T follicular helper cell (primary cell): ENCODE measurements at places on chromosomes 6 and 20.

GRCh38 chr6:155130161-155130853, 133.5 kb upstream of the CLDN20 start:
- DNase-seq = no peak

DNA sequence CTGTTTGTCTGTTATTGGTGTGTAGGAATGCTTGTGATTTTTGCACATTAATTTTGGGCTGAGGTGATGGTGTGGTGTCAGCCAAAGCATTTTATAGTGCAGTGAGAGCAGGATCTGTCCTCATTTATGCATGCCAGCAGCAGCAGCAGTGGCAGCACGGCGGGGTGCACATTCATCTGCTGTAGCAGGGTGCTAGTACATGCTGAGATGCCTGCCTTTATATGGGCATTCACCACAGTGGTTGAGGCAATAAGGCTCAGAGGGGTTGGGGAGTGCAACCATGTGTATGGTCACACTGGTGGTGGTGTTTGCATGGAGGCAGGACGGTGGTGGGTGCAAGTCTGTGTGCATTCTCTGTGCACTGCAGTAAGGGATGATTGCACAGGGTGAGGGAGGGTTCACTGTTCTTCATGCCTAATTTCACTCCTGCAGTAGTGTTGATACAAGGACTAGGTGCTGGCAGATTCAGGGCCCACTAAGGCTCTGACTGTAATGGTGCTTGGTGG, 129.3 kb upstream of the SYNCRIP start:
- no peak for DNase-seq

GRCh38 chr20:44837946-44838345, 27.6 kb upstream of the RIMS4 start:
- no peak for DNase-seq

DNA sequence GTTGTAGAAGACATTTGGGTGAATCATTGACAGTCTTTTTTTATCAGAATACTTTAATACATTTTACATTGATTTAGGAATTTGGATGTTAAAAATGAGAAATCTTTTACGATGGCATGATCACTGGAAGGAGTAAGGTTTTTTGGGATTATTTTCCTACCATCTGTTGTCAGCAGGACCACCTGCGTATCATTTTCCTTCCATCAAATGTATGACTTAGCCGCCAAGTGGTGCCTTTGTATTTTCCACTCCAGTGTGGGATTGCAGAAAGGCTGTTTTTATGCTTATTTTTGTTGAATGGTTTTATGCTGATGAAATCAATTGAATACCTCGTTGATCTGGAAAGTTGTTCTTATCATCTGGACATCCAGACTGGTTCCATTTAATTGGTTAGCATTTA, 35.8 kb downstream of the AKAP12 start:
- no peak for DNase-seq

DNA sequence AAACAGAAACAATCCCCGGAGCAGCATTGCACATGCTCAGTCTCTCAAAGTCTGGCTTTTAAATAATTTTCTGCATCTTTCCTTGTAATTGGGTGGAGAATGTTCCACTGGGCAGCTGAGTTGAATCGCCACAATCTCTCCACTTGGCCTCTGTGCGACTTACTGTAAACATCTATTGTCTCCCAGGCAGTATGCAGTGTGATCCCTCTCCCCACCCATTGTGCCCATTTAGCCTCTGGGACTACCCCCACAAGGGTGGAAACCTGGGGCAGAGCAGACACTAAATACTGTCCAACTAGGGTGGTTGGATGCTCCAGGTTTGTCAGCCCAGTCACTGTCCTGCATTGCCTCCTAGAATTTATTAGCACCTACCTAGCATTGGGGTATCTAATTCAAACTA, 96.2 kb downstream of the JARID2 start:
- DNase-seq = no peak

GRCh38 chr6:127022302-127022701, 96.2 kb upstream of the RSPO3 start:
- no peak for DNase-seq

DNA sequence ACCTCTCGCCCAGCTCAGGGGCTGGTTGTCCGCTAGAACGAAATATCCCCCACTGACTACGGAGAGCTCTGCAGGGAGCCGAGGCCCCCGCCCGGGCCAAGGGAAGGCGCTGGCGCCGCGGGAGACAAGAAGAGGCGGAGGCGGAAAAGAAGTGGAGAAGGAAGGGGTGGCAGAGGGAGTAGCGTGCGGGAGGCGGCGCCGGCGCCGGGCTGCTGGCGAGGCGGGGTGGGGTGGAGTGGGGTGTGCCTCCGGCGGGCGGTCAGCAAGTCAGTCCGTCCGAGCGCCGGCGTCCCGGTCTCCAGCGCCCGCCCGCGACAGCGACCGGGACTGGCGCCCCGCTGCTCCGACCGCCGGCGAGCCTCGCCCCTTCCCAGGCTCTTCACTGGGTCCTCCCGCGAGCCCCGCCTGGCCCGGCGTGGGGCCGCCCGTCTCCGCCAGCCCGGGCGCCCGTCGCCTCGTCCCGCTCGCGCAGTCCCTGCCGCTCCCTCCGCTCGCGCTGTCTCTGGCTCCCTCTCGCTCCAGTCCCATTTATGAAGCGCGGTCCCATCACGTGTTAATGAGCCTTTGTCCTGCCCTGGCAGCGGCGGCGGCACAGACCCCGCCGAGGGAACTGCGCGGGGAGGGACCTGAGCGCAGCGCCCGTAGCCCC, at the start of gene CNR1:
Gene CNR1, minus strand, starts transcription at position 504 of the 649 bp plus-strand sequence. CDS start 21,073 bp downstream, outside the sequence.
- DNase-seq = no peak

GRCh38 chr6:96151707-96152106, 135.9 kb downstream of the FUT9 start:
- no peak for DNase-seq

DNA sequence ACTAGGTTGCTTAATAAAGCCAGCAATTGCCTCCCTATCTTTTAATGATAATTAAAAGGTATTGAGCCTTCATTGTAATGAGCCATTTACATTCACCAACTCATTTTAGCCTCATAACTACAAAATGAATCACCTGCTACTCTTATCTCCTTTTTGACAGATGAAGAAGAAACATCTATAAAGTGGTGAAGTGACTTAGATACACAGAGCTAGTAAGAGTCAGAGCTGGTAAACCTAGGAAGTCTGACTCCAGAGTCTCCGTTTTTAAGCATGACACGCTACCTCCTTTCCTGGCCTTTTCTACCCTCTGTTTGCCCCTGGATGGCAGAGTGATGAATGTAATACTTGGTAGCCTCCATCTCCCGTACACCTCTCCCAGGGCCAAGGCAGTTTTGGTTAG, 93.5 kb downstream of the SPTLC3 start:
- DNase-seq = no peak

DNA sequence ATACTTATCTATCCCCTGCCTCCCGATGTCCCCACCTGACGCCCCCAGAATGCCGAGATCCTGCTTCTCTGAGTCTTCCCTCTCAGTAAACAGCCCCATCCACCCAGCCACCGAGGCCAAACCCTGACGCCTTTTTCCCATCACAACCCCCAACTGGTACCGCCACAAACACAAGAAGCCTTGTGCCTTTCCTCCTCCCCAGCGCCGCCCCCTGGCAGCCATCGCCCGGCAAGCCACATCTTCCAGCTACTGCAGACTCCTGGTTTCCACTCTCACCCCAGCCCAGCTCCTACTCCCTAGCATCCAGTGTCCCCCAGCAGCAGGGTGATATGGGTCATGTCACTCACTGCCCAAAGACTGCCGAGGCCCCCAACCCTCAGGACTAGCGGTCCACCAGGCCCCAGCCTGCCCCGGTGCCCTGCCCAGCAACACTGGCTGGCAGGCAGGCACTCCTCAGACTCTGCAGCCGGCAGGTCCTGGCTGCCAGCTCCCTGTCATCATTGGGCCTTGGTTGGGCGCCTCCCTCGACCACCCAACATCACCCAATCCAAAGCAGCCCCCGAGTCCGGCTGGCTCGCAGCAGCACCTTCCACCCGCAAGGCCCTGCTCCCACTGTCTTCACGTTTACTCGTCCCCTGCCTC, 11.2 kb downstream of the TCFL5 start:
- DNase-seq = no peak

- no peak for DNase-seq
These were observed at the start of gene HSPA12B for GRCh38 chr20:3732327-3733118. Gene HSPA12B (plus strand): TSS chr20:3732685. CDS start chr20:3738675, 5,990 bp downstream.

DNA sequence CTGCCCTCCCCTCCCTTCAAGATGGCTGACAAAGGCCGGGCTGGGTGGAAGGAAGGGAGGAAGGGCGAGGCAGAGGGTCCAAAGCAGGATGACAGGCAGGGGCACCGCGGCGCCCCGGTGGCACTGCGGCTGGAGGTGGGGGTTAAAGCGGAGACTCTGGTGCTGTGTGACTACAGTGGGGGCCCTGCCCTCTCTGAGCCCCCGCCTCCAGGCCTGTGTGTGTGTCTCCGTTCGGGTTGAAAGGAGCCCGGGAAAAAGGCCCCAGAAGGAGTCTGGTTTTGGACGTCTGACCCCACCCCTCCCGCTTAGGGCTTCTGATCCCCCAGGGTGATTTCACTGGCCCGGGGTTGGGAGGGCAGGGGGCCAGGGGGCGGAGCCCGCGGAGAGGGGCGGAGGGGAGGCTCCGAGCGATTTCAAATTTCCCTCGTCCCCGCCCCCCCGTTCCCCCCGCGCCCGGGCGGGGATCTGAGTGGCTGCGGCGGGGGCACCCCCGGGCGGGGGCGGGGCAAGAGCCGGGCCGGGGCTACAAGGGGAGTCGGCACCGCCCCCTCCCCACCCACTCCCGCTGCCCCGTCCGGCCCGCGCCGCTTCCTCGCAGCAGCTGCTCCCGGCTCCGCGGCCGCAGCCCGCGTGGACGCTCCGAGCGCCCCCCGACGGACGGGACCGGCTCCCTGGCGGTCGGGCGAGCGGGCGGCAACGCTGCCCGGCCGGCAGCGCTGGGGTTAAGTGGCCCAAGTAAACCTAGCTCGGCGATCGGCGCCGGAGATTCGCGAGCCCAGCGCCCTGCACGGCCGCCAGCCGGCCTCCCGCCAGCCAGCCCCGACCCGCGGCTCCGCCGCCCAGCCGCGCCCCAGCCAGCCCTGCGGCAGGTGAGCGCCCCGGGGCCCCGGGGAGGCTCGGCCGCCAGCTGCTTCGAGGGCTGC, at the start of gene DNMT3B:
Gene DNMT3B, plus strand, starts transcription at position 555 of the 923 bp plus-strand sequence. CDS start 17,939 bp downstream, outside the sequence.
- peak; percentile 49 for DNase-seq

GRCh38 chr6:72890233-72890632, 268.4 kb downstream of the KCNQ5 start:
- DNase-seq = no peak

DNA sequence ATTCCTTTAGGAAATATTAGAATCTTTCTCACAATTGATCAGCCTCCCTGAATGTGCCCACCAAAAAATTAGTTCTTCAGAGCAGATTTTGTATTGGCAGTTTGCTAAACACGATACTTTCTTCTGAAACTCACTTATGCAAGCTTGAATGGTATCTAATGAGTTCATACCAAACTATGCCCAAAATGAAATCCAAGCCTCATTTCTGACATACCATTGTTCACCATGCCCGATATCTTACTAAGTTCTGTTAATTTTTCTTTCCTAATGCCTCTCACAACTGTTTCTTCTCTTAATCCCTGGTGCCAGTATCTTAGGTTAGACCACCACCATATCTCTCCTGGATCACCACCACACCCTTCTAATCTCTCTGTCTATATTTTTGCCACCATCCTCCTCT, 755.9 kb downstream of the KIF16B start:
- DNase-seq = no peak

DNA sequence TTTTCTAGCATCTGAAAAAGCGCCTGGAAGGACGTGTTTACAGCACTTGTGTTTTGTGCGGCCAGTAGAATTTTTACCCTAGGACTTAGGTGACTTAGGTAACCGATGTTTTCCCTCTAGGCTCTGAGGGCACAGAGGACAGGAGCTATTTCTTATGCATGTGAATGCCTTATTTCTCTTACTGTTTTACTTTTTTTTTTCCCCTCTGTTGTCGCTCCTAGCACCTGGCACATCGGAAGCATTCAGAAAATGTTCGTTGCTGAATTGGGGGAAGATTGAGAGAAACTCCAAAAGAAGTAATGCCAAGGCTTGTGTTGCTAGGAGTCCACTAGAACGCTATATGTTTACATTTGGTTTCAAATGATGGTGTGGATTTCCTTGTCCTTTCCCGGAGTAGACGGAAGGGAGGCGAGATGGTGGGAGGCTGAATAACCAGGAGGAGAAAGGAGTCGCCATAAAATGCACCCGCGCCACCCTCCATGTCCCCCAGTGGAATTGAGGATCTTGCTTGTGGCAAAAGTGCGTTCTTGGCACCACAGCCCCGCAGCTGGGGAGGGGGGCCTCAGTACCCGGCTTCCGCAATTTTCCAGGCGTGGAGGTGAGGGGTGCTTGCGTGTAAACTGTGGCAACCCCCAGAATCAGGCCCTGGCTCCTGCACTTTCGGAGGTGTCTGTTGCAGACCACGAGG, 6.9 kb downstream of the OLIG3 start:
- no peak for DNase-seq

- no peak for DNase-seq
These were observed 3.6 kb upstream of the TAAR8 start for GRCh38 chr6:132548746-132549463.

DNA sequence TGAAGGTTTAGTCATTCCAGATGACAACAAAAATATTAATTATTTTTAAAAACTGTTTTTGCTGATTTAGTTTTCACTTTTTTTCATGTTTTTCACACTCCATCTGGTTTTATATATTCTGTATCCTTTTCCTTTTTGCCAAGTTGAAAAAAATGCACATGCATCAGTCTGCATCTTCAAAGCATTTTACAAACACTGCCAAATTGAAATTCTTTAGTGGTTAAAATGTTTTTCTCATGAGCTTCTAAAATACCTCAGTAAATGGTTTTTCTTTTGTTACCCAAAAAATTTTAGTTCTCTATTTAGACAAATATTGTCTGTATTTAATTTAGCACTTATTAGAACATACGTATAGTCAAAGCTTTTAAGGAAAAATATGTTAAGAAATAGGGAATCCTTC, 386.9 kb upstream of the HSF2 start:
- no peak for DNase-seq

DNA sequence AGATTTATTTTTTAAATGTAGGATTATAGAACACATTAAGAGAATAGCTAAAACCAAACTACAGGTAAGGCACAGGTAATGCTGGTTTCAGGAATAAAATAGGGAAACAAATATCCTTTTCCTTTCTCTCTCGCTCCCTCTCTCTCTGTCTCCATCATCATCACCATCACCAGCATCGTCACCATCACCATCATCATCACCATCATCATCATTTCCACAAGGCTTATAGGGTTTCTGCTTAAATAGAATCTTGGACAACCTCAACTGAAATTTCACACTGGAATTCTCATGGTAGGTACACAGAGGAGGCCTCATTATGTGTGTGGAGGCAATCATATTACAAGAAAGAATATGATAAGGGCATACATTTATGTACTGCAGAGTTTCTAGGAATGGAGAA, 823.6 kb downstream of the MAFB start:
- DNase-seq = no peak

GRCh38 chr20:58899512-58899911, 47.0 kb downstream of the GNAS start:
- no peak for DNase-seq

DNA sequence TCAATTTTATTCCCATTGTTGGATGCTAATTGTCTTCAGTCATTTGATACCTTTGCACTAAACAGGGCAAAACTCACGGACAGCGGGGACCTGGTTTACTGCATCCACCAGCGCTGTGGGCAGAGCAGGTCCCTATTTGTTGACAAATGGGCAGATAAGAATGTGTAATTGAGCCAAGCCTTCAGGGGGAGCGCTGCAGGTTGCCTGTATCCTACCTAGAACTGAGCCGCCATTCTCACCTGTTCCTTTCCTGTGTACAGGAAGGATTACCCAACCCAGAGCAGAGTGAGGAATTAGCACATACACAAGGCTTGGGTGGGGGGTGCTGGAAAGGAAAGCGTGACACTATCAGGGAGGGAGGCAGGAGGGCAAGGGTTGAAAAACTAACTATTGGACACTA, 89.1 kb upstream of the FOXA2 start:
- DNase-seq = no peak
